ENCODE measurements at places on chromosomes 13 and 19.

- no peak for DNase-seq
Observed at GRCh38 chr13:110687736-110688135, 18.2 kb downstream of the CARS2 start.

GRCh38 chr19:47099576-47100050, 14.0 kb downstream of the ZC3H4 start:
- DNase-seq = no peak

GRCh38 chr13:20713751-20714150, 10.3 kb downstream of the IL17D start:
- no peak for DNase-seq

DNA sequence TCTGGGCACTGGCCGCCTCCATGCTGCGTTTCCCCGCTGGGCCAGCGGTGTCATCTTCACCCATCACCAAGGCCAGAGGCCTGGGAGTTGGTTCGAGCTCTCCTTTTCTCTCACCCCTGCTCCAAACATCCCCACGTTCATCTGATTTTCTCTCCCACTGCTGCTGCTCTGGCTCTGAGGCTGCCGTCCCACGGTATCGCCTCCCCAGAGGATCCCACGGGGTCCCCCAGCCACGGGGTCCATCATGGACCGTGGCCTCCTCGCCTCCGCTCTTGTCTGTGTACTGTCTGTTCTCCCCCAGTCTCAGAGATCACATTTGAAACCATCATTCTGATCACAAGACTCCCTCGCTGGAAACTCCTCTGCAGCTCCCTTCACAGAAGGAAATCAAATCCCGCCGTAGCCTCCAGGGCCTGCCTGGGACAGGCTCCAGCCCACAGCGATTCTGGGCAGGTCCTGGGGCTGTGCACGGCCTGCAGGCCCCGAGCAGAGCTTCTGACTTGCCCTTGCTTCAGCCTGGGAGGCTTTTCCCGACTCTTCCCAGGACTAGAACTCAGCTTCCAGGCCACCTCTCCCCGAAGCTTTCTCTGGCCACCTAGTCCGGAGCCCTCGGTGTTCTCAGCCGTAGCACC, 64.2 kb downstream of the SOX1 start:
- no peak for DNase-seq

GRCh38 chr13:75236774-75237173, 245.2 kb downstream of the TBC1D4 start:
- DNase-seq = no peak

- no peak for DNase-seq
Observed at GRCh38 chr19:3024870-3025548, 4.1 kb downstream of the TLE2 start.

- no peak for DNase-seq
Observed at GRCh38 chr13:48910686-48911085, 65.0 kb upstream of the FNDC3A start.

DNA sequence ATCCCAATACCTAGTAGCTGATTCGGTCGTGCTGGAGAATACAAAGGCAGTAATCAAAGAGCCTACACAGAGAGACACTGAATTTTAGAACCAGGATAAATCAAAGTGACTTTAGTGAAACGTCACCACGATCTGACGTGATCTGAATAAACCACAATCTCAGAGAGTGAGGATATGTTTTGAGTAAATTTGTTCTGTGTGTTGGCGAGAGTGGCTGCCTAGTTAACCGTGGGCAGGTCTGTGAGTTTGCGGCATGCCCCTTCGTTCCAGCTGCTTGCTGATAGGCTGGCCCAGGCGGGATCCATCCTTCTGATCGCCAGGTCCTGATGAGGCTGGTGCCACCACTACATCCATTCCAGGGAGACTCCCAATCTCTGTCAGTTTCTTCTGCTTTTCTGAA, 40.4 kb downstream of the LRCH1 start:
- peak; percentile 29 for DNase-seq

- no peak for DNase-seq
Observed at GRCh38 chr13:21020176-21020575, 41.2 kb downstream of the LATS2 start.

DNA sequence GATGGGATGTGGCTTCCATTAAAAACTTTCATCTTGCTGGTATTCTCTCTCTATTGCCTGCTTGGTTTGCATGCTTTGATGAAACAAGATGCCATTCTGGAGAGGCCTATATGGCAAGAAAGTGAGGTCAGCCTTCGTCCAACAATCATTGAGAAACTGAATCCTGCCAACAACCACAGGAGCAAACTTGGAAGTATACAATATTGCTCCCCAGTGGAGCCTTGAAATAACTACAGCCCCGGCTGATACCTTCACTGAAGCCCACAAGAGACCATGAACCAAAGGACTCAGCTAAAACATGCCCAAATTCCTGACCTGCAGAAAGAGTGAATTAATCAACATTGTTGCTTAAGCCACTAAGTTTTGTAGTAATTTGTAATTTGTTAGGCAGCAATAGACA, 82.5 kb upstream of the FGF14 start:
- DNase-seq = no peak

Data from GM10248 (cell line).